ENCODE measurements at places on chromosomes 7 and 10.

GRCh38 chr10:114255227-114255626, 16.2 kb downstream of the VWA2 start:
- no peak for DNase-seq

DNA sequence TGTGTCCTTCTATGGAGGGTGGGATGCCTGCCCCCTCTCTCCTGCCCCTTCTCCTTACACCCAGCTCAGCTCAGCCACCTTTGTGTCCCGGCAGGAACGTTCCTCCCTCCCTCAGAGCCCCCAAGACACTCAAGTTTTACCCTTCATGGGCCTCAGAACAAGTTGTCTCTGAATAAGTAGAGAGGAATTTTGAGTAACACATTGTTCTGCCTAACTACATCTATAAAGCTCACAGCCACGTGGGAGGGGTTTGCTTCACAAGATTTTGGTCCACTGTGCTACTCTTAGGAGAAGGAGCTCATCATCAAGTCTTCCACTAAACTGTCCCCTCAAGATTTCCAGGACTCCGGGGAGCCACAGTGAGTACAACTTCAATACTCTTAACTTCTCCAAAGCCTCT, 51.6 kb upstream of the ZNF32 start:
- peak; percentile 46 for DNase-seq

GRCh38 chr7:16587790-16588189, 57.8 kb downstream of the ANKMY2 start:
- no peak for DNase-seq

GRCh38 chr7:134654104-134654775, 7.6 kb downstream of the BPGM start:
- DNase-seq: no peak

- DNase-seq: peak; percentile 49
Measured at GRCh38 chr7:155337946-155338631, 40.4 kb downstream of the INSIG1 start.

- no peak for DNase-seq
Measured at GRCh38 chr10:101570428-101571270, 17.4 kb downstream of the POLL start.

DNA sequence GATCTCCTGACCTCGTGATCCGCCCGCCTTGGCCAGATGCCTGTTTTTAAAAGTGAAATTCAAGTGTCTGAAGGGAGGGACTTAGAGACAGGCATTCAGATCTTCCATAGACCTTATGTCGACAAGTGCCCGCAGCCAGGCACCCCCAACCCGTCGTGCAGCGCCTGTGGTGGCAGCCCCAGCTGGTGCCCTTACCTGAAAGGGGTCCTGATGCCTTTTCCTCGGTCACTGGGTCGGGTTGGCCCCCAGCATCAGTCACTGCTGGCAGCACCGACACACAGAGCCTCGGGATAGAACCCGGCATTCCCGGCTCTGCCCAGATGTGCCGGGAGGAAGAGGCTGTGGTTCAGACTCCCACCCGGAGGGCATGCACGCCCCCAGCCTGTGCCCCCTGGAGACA, 23.3 kb downstream of the LRRC27 start:
- DNase-seq: no peak

DNA sequence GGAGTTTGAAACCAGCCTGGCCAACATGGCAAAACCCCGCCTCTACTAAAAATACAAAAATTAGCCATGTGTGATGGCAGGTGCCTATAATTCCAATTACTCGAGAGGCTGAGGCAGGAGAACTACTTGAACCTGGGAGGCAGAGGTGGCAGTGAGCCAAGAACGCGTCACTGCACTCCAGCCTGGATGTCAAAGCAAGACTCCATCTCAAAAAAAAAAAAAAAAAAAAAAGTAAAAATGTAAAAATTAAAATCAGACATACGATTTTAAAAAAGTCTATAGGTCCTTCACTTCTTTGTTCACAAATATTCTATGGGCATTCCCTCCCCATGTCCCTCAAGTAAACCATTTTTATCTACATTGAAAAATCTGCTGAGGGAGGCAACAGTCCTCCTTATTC, 34.9 kb upstream of the TLL2 start:
- DNase-seq: no peak

- DNase-seq: no peak
Measured at GRCh38 chr7:33841705-33842129, 63.6 kb upstream of the BMPER start.

- no peak for DNase-seq
Measured at GRCh38 chr10:9301148-9301547, 1246.7 kb downstream of the GATA3 start.

GRCh38 chr10:6597478-6597877, 17.4 kb upstream of the PRKCQ start:
- no peak for DNase-seq

GRCh38 chr7:130985361-130985760, 251.4 kb upstream of the KLF14 start:
- no peak for DNase-seq

- DNase-seq: no peak
Measured at GRCh38 chr10:70763567-70763966, 21.6 kb downstream of the TBATA start.

GRCh38 chr7:138907850-138908249, 73.3 kb downstream of the KIAA1549 start:
- DNase-seq: no peak

DNA sequence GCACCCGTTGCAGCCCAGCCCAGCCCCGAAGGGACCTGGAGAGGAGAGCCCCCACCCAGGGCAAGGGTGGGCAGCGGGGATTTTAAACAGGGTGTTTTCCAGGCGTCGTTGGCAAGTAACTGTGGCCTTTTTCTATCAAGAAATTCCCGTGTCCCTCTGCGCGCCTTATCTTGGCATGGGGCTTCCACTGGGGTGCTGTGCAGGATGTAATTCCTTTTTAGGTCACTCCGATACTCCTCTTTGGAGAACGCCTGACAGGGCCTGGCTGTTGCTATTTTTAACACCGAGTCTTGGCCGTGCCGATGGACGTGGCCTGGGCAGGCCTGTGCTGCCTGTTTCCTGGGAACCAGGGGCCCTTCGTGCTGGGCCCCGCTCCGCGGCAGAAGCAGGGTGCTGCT, 93.8 kb downstream of the INPP5A start:
- no peak for DNase-seq

GRCh38 chr10:124288928-124289850, 129.5 kb downstream of the OAT start:
- peak; percentile 40 for DNase-seq

GRCh38 chr10:102602272-102603045, 41.8 kb upstream of the TRIM8 start:
- peak; percentile 47 for DNase-seq

DNA sequence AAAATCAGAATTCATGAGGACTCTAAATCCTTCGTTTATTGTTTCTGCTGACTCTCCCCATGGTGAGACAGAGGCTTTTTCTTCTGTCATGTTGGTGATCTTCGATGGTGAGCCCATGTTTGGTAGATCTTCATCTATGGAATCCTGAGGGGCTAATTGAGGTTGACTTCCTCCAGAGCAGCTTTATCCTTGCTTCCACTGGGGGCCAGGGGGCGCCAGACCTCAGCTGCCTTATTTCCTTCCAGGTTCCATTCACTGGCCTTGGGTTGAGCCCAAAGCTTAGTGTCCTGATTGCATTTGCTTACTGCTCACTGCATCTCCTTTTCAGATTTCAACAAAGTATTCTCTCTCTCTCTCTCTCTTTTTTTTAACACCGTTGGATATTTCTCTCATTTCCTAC, 80.7 kb downstream of the GCC1 start:
- DNase-seq: peak; percentile 64

DNA sequence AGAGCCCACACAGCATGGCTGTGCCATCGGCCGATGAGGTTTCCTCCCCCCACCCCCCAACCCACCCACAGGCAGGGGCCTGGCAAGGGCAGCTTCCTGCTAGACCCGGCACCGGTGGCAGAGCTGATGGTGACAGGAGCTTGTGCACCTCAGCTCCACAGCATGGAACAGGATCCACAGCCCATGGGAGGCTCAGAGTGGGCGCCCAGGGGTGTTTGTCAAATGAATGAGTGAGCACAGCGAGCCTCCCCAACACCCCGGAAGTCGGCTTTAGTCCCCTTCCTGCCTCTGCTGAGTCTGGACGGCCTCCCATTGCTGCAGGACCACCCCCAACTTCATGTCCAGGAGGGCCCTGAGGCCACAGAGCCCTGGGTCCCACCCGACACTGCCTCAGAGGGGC, 68.9 kb downstream of the PDGFA start:
- no peak for DNase-seq

All from islet precursor cell (in vitro differentiated cells).